Stimulated activated CD8-positive, alpha-beta memory T cell treated with anti-CD3 and anti-CD28 coated beads, Interleukin-7, amount 100 ng/mL, for 48 hours (primary cell): ENCODE measurements at places on chromosomes 13 and 19.

DNA sequence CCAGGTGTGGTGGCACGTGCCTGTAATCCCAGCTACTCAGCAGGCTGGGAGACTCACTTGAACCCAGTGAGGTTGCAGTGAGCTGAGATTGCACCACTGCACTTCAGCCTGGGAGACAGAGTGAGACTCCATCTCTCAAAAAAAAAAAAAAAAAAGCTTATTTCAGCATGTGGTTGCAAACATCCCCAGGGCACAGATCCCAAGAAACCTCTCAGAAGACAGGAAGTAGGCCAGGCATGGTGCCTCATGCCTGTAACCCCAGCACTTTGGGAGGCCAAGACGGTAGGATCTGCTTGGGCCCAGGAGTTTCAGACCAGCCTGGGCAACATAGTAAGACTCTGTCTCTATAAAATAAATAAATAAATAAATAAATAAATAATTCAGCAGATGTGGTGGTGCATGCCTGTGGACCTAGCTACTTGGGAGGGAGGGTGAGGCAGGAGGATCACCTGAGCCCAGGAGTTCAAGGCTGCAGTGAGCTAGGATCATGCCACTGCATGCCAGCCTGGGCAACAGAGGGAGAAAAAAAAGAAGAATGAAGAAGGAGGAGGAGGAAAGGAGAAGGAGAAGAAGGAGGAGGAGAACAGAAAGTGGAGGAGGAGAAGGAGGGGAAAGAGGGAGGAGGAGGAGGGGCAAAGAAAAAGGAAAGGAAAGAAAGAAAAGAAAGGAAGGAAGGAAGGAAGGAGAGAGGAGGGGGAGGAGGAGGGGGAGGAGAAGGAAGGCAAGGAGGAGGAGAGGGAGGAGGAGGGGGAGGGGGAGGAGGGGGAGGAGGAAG lies 4.3 kb upstream of the LRRC8E start:
- DNase-seq = no peak

GRCh38 chr19:41577833-41578232 lies 1.9 kb downstream of the CEACAM21 start:
- no peak for DNase-seq

- DNase-seq = no peak
Observed at GRCh38 chr13:76619631-76620030, 266.6 kb downstream of the KCTD12 start.

DNA sequence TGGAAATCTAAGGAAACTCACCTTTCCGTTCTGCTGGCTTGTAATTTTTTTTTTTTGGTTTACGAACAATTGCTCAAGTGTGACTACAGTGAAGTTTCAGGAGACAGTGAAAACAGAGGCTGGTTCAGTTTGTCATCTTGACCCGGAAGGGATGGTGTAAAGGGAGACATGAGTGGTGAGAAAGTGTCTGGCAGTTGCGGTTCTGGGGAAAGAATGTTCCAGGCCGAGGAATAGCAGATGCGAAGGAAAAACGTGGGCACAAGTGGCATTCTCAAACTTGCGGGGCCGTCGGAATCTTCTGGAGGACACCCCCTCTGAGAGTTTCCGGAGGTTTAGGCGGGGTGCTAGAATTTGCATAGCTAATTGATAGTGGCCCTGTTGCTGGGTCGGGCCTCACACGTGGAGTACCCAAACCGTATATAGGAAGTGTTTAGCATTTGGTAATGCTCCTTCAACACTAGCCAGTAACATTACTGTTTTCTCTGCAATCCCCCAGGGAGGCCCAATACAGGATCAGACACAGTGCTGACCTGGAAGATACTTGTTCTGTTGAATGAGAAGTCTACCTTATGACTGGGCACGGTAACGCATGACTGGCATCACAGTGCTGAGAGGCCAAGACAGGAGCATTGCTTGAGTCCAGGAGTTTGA lies 2.8 kb upstream of the TNFSF9 start:
- no peak for DNase-seq

DNA sequence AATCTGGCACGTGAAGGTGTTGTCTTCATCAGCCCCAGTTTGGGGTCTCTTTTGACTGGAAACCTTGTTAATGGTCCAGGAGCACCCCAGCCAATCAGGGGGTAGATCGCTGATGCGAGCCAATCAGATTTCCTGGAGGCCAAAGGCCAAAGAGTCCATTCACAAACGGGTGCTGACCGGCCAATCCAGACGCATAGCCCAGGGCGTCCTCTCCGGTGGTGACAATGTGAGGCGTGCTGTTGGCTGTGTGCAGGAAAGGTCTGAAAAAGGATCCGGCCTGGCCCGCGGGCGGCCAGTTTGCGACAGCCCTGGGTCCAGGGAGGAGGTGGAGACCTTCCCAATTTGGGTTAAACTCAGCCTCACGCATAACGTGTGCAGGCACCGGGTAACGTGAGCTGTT lies 3.1 kb downstream of the MAST3 start:
- no peak for DNase-seq

GRCh38 chr19:30557212-30557611 lies 185.0 kb downstream of the ZNF536 start:
- no peak for DNase-seq

DNA sequence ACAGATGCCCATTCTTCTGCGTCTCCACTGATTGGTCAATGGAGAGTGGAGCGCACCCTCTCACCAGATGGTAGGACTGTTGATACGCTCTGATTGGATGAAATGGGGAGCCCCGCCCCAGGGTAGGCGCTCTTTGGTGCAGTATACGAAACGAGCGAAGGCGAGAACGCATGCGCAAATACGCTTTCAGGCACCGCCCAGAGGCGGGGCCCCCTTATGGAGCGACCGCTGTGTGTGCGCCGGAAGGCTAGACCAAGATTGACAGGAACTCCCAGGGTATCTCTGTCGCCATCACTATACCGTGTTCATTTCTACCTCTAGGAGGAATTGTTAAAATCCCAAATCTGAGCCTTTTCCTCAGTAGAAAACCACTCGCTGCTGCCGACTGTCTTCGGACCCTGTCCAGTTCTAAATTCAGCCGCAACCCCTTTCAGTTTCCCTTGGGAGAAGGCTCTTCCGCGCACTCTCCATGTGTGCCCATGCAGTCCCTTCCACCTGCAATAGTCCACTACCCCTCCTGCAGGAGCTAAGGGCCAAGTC lies 720 bp upstream of the HNRNPL start:
- DNase-seq = peak; percentile 97

DNA sequence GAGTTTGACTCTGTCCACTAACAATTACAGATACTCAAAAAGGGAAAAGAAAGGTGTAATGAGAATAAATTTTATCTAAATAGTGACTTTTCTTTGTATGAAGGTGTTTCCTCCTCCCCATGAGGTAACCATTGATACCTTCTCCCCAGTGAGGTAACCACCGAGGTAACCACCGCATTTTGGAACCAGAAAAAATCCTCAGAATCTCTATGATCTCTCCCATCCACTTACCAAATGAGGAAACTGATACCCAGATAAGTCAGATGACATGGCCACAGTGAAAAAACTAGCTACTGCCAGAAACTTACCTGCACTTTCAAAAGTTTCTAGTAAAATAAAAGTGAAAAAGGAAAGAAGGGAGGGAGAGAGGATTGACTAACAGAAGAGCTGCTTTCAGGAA lies 124.0 kb upstream of the FNDC3A start:
- no peak for DNase-seq

DNA sequence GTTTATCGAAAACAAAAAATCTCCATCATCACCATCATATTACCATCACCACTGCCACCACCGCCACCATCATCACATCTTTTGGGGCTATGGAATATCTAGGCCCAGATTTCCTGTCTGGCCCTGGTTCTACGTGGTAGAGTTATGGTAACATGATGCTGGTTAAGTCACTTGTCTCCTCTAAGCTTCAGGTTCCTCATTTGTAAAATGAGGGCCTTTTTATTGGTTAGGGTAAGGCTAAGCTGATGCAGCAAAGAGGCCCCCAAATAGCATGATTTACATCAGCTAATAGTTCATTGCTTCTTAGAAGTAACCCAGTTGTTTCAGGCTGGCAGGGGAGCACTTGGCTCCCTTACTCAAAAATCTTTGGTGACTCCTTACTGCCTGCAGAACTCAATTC lies 37.9 kb downstream of the PCDH8 start:
- DNase-seq = no peak

GRCh38 chr13:57629821-57630235 lies 1.7 kb upstream of the PCDH17 start:
- DNase-seq = no peak

DNA sequence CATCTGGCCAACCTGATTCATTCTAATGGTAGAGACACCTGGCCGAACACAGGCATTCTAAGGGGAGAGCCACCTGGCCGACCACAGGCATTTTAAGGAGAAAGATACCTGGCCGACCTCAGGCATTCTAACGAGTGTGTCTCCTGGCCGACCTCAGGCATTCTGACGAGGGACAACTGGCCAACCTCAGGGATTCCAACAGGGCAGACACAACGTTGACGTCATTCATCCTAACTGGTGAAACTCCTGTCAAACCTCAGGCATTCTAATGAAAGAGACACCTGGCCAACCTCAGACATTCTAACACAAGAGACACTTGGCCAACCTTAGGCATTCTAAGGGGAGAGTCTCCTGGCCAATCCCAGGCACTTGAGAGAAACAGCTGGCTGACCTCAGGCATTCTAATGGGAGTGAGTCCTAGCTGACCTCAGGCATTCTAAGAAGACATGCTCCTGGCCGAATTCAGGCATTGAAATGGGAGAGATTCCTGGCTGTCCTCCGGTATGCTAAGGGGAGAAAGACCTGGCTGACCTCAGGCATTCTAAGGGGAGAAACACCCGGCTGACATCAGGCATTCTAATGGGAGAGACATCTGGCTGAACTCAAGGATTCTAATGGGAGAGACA lies 1352.5 kb downstream of the UQCRFS1 start:
- DNase-seq = no peak

GRCh38 chr19:4046946-4047683 lies 19.6 kb downstream of the ZBTB7A start:
- no peak for DNase-seq

DNA sequence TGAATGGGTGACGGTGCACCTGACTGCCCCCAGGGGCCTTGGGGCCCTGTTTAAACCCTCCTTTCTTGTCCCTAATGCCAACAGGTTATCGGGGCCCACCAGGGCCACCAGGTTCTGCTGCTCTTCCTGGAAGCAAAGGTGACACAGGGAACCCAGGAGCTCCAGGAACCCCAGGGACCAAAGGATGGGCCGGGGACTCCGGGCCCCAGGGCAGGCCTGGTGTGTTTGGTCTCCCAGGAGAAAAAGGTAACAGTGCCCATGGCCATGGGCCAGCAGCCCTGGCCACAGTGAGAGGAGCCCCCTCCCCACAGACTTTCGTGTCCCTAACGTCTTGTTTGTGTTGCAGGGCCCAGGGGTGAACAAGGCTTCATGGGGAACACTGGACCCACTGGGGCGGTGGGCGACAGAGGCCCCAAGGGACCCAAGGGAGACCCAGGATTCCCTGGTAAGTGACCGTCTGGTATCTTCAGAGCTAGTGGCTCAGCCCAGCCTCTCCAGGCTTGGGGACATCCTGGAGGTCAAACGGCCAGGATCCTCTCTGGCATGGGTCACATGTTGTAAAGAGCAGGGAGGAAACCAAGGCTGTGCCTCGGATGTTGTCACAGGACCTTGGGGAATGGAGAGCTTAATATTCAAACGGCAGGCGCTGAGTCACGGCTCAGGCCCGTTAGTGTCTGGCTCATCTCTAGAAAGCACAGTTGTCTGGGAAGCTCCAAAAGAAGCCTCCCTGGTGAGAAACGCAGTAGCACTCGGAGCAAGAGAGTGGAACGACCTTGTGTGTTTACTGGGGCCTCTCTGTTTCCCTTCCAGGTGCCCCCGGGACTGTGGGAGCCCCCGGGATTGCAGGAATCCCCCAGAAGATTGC lies 58.3 kb downstream of the RAB20 start:
- DNase-seq = no peak

- no peak for DNase-seq
Observed at GRCh38 chr19:56155124-56155687, 14.1 kb downstream of the ZNF444 start.

DNA sequence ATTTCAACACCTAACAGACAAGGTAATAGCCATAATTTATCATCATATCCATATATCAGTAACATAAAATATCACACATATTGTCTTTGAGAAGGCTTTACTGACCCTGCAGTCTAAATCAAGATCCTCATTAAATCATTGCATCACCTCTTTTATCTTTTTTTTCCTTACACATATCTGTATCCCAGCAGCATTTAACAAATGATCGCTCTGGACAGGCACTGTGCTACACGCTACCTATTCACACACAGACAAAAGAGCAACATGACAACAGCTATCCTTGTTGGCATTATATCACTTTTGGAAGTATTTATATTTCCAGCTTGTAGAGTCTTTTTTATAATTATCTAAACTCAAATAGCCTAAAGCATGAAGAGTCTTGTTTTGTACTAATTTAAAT lies 73.3 kb upstream of the NBEA start:
- DNase-seq = no peak

GRCh38 chr13:109418111-109418510 lies 368.3 kb downstream of the IRS2 start:
- no peak for DNase-seq

GRCh38 chr13:40318366-40318765 lies 348.1 kb downstream of the FOXO1 start:
- no peak for DNase-seq

- DNase-seq = no peak
Observed at GRCh38 chr19:30349131-30349730, 23.0 kb upstream of the ZNF536 start.

DNA sequence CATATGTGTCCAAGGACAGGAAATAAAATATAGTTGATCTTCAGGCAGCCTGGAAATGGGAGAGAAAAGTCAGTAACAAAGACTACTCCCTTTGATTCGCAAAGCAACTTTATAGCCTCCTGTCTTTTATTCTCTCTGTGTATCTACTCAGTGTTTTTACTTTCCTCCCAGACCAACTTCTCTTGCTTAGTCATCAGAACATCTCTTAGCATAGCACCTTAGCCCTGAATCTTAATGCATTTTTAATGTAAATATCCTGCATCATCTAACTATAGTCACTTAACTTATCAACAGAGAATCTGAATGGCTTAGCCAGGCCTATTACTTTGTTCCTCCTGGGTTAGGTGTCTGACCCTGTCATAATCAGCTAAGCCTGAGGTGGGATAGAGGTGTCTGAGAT lies 238.2 kb downstream of the MAB21L1 start:
- DNase-seq = no peak

- DNase-seq = no peak
Observed at GRCh38 chr13:112330479-112331381, 45.4 kb upstream of the SPACA7 start.

DNA sequence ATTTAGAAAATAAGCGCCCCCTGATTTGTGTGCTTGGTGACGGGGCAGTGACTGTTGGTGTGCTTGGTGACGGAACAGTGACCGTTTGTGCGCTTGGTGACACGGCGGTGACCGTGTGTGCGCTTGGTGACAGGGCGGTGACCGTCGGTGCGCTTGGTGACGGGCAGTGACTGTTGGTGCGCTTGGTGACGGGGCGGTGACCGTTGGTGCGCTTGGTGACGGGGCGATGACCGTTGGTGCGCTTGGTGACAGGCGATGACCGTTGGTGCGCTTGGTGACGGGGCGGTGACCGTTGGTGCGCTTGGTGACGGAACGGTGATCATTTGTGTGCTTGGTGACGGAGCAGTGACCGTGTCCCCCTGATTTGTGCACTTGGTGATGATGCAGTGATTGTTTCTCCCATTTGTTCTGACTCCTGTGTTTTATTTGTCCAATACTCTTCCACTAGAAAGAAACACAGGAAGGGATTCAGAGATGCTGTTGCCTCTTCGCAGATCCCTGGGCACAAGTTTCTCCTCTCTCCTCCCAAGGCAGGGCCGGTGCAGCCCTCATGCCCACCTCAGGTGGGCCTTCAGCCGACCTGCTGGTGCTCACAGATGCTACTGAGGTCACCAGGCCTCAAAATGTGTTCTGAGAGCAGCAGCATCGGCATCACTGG lies 128.3 kb downstream of the ATP11A start:
- no peak for DNase-seq

GRCh38 chr13:114275304-114275703 lies 6.1 kb upstream of the UPF3A start:
- DNase-seq = no peak
